ENCODE measurements at places on chromosomes 6 and 20.
A peak's percentile ranks its signal among the peaks of the same experiment; 100 is the strongest.

DNA sequence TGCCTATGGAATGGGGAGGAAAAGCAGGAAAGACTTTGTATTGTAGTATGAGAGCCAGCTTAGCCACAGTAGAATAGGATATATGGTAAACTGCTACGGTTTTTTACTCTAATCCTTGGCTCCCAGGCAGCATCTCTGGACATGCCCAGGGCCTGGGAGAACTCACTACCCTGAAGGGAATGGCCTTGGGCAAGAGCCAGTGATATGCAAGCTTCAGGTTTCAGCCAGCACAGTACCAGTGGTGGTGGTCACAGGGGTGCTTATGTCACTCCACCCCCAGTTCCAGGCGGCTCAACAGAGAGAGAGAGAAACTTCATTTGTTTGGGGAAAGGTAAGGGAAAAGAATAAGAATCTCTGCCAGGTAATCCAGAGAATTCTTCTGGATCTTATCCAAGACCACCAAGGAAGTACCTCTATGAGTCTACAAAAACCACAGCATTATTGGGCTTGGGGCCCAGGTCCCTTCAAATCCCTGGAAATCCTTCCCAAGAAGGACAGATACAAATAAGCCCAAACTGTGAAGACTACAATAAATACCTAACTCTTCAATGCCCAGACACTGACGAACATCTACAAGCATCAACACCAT, 121.2 kb downstream of the THBS2 start:
- DNase-seq, result no peak

- peak; percentile 73 for DNase-seq
These were observed 9.3 kb upstream of the ATG5 start for GRCh38 chr6:106334646-106335448.

- DNase-seq, result no peak
These were observed 6.6 kb downstream of the CITED2 start for GRCh38 chr6:139367810-139368351.

DNA sequence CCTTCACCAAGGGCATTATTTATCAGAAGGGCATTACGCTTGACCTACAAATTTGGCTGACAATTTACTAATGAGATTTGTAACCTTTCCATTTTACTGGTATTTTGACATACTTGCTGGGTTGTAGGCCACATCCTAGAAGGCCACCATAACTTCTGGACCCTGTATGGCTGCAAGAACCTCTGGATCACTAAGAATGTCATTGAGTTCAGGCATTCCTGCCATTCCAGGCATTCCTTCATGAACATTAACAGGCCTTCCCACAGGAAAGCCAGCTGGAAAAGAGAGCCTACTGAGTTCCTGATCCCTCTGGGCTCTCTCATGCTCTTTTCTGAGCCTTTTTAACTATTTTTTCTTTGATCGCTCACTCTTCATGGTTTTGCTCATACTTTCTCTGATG, 28.4 kb upstream of the SLC35A1 start:
- no peak for DNase-seq

GRCh38 chr6:100194535-100194934, 200.5 kb upstream of the MCHR2 start:
- DNase-seq, result no peak

- peak; percentile 26 for DNase-seq
These were observed 36.6 kb upstream of the DUSP22 start for GRCh38 chr6:255751-256083.

All from CD4-positive, alpha-beta T cell treated with Interleukin-17A for 1 hour (primary cell).